Hematopoietic multipotent progenitor cell (in vitro differentiated cells): ENCODE measurements at places on chromosomes 5 and 9.
A peak's percentile ranks its signal among the peaks of the same experiment; 100 is the strongest.

GRCh38 chr5:77960863-77961396 lies 184.8 kb upstream of the TBCA start:
- no peak for DNase-seq

DNA sequence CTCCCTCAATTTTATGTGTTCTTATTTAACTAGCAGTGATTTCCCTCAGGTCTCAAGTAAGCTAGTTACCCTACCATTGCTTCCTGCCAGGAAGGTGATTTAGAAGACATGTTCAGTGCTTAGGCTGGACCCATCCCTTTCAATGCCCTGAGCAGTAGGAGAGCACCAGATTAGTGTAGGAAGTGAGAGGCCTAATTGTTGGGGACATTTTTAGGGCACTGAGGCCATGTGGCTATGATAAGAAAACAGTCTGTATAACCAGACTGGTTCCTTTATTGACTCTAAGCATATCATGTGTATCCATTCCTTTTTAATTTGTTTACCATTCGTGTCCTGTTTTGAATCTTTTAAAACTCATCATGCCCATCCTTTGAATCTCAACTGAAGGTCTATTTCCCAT lies 312.3 kb upstream of the PRR16 start:
- DNase-seq, result no peak

GRCh38 chr5:122421374-122422079 lies 109.5 kb downstream of the SNCAIP start:
- no peak for DNase-seq

DNA sequence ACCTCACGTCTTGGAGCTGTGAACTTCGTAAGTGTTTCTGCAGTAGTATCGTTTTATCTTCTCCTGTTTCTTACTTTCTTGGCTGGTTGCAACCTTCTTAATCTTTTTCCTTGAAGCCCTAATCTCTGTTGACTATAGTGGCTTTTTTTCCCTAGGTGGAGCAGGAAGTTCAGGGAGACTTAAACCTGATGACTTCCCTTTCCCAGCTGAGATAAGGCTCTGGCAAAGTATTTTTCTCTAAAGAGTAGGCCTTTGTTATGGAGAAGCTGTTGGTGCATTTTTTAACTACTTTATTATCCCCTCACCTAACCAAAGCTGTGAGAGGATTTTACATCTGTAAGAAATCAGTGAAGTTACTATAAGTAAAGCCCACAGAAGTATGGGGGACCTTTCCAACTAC lies 723.1 kb upstream of the RIOK2 start:
- no peak for DNase-seq

GRCh38 chr5:118967059-118967508 lies 21.3 kb downstream of the DTWD2 start:
- DNase-seq, result no peak

GRCh38 chr5:73215531-73215890 lies 42.5 kb downstream of the TMEM174 start:
- no peak for DNase-seq

- no peak for DNase-seq
Observed at GRCh38 chr9:3330792-3331420, 194.9 kb downstream of the RFX3 start.

- DNase-seq, result no peak
Observed at GRCh38 chr5:102856389-102856777, 101.3 kb downstream of the PAM start.

DNA sequence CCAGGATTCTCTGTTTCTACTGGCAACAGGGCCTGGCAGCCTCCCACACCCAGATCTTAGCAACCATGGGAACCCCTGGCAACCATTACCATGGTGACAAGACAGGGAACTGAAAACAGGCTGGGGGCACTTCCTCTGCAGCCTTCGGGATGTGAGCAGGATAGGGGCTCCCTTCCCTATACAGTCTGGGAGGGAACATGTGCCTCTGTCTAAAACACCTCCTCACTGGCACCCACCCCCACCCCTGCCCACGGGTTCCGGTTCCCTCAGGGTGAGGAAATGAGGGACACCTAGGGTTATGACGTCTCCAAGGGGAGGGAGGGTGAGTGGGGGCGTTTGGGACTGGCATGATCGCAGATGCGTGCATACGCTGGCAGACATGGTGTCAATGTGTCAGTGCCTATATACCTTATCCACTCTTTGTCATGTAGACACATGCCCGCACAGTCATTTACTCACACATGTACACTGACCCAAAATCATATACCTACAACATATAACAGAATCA lies 3.0 kb upstream of the DNAJB5 start:
- peak; percentile 84 for DNase-seq

DNA sequence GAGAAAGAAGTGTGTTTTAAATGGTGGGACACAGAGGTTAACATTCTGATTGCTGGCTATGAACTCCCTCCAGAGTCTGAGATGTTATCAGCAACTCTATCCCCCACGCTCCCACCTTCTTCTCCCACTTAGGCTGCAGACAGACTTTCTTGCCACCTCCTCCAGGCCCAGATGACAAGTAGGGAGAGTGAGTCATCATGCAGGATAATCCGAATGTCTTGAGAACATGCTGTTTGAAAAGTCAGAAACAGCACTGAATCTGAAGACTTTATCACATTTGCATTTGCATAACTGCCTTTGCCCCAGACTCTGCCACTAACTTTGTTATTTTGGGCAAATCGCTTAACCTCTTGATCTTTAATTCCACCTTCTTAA lies 139.8 kb downstream of the ESM1 start:
- no peak for DNase-seq

- no peak for DNase-seq
Observed at GRCh38 chr9:106964329-106964728, 101.4 kb downstream of the ZNF462 start.

DNA sequence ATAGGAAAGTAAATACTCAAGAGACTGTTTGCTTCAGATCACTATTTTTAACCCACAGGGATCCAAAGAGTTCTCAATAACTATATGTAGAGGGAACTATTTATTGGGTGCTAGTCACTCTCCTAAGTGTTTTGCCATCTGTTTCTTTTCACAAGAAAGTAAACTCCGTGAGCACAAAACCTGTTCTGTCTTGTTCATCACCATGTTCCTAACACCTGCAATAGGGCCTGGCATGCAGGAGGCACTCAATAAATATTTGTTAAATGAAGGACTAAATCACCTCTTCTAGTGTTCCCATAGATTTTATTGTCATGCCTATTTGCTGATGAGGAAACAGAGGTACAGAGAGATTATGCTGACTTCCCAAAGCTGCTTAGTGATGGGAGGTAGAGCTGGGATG lies 118.2 kb downstream of the VCAN start:
- no peak for DNase-seq

DNA sequence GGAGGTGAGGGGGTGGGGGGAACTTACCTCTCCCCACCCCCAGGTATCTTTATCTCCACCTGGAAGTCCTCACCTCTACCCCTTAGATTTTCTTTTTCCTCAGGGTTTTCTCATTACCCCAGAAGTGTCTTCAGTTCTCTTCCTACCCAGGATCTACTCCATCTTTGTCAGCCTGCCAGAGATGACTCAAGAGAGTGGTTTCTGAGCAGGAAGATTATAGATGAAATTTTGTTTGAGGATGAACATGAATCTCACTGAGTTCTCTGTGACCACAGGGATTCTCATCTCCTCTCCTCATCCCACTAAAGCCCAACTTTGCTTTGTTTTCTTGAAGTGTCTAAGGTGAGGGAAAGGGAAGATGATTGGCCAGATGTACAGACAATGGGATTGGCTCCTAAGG lies 5.2 kb upstream of the HINT2 start:
- DNase-seq, result no peak

- no peak for DNase-seq
Observed at GRCh38 chr5:119389288-119390030, 33.6 kb downstream of the TNFAIP8 start.

GRCh38 chr5:154396128-154396527 lies 49.7 kb upstream of the SAP30L start:
- no peak for DNase-seq

GRCh38 chr5:176436656-176437055 lies 11.5 kb upstream of the FAF2 start:
- no peak for DNase-seq

GRCh38 chr9:110125207-110125751 lies 82.7 kb downstream of the C9orf152 start:
- no peak for DNase-seq

- DNase-seq, result no peak
Observed at GRCh38 chr5:173736374-173736773, 119.9 kb upstream of the BOD1 start.

DNA sequence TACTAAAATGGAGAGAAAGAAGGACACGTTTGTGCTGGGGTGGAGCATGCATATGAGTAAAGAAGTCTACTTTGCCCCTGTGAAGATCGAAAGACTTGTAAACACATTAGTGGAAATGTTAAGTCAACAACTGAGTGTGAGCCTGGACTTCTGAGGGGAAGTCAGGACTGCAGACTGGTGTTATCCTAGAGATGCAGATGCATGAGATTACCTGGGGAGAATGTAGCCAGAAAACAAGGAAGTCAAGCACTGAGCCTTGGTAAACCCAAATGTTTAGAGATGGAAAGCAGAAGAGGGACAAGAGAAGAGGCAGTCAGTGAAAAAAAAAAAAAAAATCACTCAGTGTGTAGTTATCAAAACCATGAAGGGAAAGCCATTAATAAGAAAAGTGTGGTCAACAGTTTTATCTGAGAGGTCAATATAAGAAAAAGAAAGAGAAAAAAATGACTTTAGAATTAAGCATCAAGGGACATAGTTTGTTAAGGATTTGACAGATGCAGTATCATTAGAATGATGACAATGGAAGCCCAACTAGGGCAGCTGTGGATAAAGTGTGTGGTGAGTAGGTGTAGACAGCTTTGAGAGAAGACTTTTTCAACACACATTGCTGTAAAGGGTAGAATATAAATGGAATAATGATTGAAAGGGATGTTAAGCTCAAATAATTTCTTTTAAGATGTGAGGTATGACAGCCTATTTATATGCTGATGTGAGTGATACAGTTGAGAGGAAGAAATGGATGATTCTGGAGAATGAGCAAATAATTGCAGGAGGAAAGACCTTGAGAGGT lies 22.2 kb downstream of the JAKMIP2 start:
- DNase-seq, result no peak

- DNase-seq, result no peak
Observed at GRCh38 chr9:137149942-137150616, 11.1 kb downstream of the GRIN1 start.

- peak; percentile 47 for DNase-seq
Observed at GRCh38 chr5:39176759-39177630, 42.4 kb downstream of the FYB1 start.

GRCh38 chr9:114114364-114114763 lies 15.3 kb upstream of the KIF12 start:
- DNase-seq, result no peak

DNA sequence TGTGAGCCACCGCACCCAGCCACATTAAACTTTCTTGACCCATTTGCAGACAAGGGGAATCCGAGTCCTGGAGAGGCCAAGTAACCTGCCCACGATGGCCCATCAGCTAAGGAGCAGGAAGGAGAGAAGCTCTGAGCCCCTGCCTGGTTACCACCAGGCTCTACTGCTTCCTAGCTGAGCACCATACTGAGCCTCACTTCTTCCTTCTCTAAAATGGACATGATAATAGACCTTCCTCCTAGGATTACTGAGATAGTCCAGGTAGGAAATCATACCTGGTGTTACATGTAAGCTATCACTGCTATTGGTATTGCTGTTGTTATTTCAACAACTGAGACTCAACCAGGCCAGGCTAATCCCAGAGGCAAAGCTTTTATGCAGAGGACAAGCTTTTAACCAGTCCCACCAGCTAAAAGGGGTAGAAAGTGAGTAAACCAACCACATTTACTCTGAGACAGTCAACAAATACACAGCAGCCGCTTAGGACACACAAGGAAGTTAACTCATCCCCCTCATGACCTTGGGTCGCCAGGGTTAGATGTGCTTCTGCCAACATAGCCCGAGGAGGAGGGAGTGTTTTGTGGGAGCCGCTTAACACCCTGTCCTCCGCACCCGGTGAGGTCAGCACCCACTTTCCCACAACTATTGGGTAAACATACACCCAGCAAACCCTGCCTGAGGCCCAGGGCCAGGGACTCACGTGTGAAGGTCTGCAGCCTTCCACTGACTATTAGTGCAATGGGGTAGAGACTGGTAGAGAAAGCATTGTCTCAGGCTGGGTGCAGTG lies 20.6 kb upstream of the PTGES start:
- DNase-seq, result no peak

- peak; percentile 5 for DNase-seq
Observed at GRCh38 chr5:167861129-167861927, 430.1 kb upstream of the WWC1 start.

DNA sequence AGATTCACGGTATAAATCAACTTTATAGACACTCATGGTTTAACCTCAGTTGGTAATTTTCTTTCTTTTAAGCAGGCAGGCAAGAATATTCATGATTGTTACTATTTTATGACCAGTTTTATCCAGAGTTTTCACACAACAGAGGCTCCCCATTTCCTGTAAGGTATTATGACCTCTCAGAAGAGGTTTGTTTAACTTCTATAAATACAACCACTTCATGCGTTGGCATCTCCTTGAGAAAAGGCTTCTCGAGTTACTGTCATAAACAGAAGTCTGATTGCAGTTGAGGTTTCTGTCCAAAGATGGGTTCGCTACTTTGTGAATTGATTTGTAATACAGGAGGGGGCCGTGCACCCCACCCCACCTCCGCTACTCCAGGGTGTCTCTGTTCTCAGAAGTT lies 55.3 kb downstream of the ENTREP1 start:
- DNase-seq, result no peak

DNA sequence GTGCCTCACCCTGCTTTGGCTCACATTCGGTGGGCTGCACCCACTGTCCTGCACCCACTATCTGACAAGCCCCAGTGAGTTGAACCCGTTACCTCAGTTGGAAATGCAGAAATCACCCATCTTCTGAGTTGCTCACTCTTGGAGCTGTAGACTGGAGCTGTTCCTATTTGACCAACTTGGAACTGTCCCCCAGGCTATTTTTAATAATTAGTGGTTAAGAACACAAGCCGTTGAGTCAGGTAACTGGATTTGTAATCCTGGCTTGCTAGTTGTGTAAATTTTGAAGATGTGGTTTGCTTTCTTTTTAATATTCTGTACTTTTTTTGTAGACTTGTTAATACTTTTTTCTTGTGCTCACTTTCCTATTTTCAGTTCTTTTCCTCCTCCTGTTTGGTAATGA lies 81.2 kb downstream of the CNTLN start:
- no peak for DNase-seq

DNA sequence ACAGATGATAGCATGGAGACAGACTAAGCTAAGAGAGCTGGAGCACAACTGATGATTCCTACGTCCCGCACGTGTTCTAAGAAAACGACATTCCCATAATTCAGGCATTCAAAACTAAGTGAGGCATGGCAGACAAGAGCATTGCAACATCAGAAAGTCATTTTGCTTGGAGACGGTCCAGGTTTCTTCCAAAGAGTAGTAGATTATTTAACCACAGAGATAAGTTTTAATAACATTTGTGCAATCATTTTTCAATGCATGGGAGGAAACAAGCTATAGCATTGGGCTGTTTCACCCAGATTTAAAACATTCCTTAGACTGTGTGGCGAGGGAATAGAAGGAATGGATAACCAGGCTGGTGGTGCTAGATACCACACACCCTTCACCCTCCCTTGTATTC lies 117.2 kb downstream of the APBA1 start:
- DNase-seq, result no peak

DNA sequence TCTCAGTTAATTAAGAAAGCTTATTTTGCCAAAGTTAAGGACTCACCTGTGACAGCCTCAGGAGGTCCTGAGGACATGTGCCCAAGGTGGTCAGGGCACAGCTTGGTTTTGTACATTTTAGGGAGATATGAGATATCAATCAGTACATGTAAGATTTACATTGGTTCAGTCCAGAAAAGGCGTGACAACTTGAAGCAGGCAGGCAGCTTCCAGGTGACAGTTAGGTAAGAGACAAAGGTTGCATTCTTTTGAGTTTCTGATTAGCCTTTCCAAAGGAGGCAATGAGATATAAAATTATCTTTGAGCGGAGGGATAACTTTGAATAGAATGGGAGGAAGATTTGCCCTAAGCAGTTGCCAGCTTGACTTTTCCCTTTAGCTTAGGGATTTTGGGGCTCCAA lies 47.8 kb downstream of the SLC1A1 start:
- DNase-seq, result no peak
